ENCODE measurements at places on chromosomes 1 and 21.
A peak's percentile ranks its signal among the peaks of the same experiment; 100 is the strongest.

DNA sequence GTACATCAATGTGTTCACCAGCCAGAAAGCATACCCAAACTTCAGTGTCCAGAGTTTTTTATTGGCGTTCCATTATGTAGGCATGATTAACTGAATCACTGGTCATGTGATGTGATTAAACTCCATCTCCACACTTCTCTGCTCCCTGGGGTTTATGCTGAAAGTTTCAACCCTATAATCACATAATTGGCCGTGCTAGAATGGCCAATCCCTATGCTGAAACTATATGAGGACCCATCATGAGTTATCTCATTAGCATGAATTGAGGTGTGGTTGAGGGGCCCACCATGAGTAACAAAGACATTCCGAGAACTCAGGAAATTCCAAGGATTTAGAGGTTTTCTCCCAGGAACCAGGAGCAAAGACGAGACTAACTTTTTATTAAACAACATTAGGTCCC, 31.8 kb upstream of the FBXO28 start:
- no peak overlapping the region for H3K4me3 ChIP-seq
- no peaks in the 10 kb centered on the region for H3K36me3 ChIP-seq
- H3K27ac ChIP-seq: no peak overlapping the region
- no peak for DNase-seq
- H3K4me1 ChIP-seq: no peaks in the 10 kb centered on the region

DNA sequence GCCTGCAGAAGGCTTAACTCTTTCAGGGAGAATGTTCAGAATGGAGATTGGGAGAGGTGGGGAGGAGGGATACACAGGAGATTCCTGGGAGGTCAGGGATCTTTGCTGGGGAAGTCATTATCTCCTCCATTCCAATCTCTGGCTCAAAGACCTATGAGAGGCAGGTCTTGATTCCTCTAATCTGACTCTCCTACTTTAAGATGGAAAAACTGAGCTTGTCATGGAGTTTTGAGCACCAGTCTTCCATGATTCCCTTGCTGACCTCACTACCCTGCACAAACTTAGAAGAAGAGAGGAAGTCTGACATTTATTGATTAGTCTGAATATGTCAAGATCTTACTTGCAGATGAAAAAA, 41.5 kb upstream of the SYNC start:
- no peak overlapping the region for H3K4me3 ChIP-seq
- H3K36me3 ChIP-seq: no peaks in the 10 kb centered on the region
- no peaks in the 10 kb centered on the region for H3K4me1 ChIP-seq
- DNase-seq: no peak
- no peak overlapping the region for H3K27ac ChIP-seq

GRCh38 chr21:35849144-35849543, 211.2 kb downstream of the SETD4 start:
- peaks cover 3% of the 10 kb centered on the region for H3K27me3 ChIP-seq
- no peak overlapping the region for H3K4me3 ChIP-seq
- no peaks in the 10 kb centered on the region for H3K4me1 ChIP-seq

DNA sequence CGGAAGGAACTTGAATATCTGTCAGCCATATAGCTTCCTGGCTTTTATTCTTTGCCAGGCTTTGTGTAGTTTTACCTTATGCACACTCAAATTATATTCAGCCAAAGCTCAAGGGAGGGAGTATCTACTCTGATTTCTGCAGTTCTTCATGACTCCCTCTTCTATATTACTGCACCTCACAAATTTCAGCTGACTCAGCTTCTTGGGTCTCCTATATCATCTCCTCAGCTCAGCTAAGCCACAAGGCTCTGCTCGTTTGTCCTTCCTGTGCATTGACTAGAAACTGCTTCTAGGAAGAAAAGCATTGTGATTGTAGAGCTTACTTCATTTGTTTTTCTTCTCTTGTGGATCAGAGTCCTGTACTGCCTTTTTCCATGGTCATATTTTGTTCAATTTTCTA, 37.4 kb downstream of the BTBD8 start:
- no peaks in the 10 kb centered on the region for H3K27me3 ChIP-seq
- no peak for DNase-seq
- no peak overlapping the region for H3K4me3 ChIP-seq
- no peaks in the 10 kb centered on the region for H3K36me3 ChIP-seq

- no peak overlapping the region for H3K4me3 ChIP-seq
- H3K4me1 ChIP-seq: no peaks in the 10 kb centered on the region
- no peak for DNase-seq
- H3K36me3 ChIP-seq: no peaks in the 10 kb centered on the region
- H3K27ac ChIP-seq: no peak overlapping the region
These were observed 134.3 kb downstream of the ZP4 start for GRCh38 chr1:237756304-237756967.

GRCh38 chr1:221334062-221334461, 407.8 kb downstream of the DUSP10 start:
- peaks cover 2% of the 10 kb centered on the region for H3K4me1 ChIP-seq
- no peak for DNase-seq
- no peak overlapping the region for H3K27ac ChIP-seq
- H3K36me3 ChIP-seq: no peaks in the 10 kb centered on the region

- no peaks in the 10 kb centered on the region for H3K4me1 ChIP-seq
- no peak for DNase-seq
- no peak overlapping the region for H3K27ac ChIP-seq
- no peak overlapping the region for H3K4me3 ChIP-seq
- H3K36me3 ChIP-seq: no peaks in the 10 kb centered on the region
- H3K27me3 ChIP-seq: no peaks in the 10 kb centered on the region
These were observed 19.2 kb downstream of the PRXL2B start for GRCh38 chr1:2605509-2606395.

- DNase-seq: peak; percentile 27
- H3K36me3 ChIP-seq: peaks cover 2% of the 10 kb centered on the region
- peaks cover 12% of the 10 kb centered on the region for H3K4me1 ChIP-seq
- no peak overlapping the region for H3K27ac ChIP-seq
These were observed 18.2 kb downstream of the SLC6A9 start for GRCh38 chr1:44012941-44013609.

DNA sequence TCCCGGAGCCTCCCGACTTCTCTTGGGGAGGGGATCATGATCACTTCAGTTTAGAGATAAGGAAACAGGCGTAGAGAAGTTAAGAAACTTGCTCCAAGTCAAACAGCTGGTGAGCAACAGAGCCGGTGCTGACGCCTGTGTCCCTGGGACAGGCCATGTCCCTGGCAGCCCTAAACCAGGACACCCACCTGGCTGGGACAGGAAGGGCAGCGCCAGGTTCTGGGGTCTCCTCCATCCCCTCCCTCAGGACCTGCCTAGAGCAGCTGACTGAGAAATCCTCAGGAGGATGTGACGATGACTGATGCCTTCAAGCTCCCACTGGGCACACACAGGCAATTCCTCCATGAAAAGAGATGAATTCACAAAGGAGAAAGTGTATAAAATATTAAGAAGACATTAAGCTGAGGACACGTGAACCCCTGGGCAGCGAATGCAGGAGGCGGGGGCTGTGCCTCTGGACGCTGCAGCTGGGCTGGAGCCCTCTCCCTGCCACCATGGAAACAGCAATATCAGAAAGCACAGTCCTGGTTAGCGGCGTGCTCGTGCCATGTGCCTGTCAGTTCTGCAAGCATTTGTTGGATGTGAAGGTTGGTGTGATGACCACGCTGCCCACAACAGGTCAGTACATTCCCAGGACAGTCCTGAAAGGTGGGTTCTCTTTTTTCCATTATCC, 40.1 kb upstream of the C1orf174 start:
- no peak overlapping the region for H3K4me3 ChIP-seq
- H3K27me3 ChIP-seq: peaks cover 3% of the 10 kb centered on the region
- H3K4me1 ChIP-seq: no peaks in the 10 kb centered on the region

- H3K4me3 ChIP-seq: no peak overlapping the region
- peaks cover 1% of the 10 kb centered on the region for H3K27me3 ChIP-seq
- no peak for DNase-seq
- peaks cover 4% of the 10 kb centered on the region for H3K4me1 ChIP-seq
- H3K36me3 ChIP-seq: no peaks in the 10 kb centered on the region
These were observed 58.2 kb downstream of the ITSN1 start for GRCh38 chr21:33700491-33700890.

GRCh38 chr21:35625576-35625975, 434.8 kb downstream of the SETD4 start:
- H3K27me3 ChIP-seq: peaks cover 7% of the 10 kb centered on the region
- no peak overlapping the region for H3K4me3 ChIP-seq
- H3K36me3 ChIP-seq: no peaks in the 10 kb centered on the region
- H3K4me1 ChIP-seq: no peaks in the 10 kb centered on the region
- H3K27ac ChIP-seq: no peak overlapping the region

- H3K27ac ChIP-seq: no peak within 1 kb of the TSS
- H3K4me3 ChIP-seq: peak within 1 kb of the TSS; percentile 72
- DNase-seq: peak; percentile 16
- peaks cover 14% of the 10 kb centered on the region for H3K4me1 ChIP-seq
- H3K36me3 ChIP-seq: no peaks in the 10 kb centered on the region
- peaks cover 61% of the 10 kb centered on the region for H3K27me3 ChIP-seq
These were observed at the start of gene ARHGEF11 for GRCh38 chr1:157045250-157046218. Gene ARHGEF11 (minus strand): TSS chr1:157045742. CDS start chr1:157044330, 1,412 bp downstream.

DNA sequence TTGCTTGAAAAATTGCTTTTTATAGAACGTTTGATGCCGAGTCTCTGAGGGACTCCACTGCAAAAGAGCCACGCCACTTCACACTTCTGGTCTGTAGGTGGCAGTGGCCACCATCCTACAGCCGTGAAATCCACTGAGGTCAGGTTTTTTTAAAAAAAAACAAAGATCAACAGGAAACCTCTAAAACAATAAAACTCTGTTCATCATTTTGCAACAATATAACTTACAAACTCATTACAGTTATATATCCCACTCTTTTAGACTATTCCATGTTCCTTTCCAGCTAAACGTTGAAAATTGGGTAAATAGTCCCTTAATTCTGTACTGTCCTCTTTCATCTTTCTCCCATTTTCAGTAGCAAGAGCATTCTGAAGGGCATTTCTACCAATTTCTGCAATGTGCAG, 64.6 kb upstream of the FMN2 start:
- H3K4me3 ChIP-seq: no peak overlapping the region
- peak; percentile 44 for DNase-seq
- no peaks in the 10 kb centered on the region for H3K27me3 ChIP-seq
- no peaks in the 10 kb centered on the region for H3K36me3 ChIP-seq
- H3K4me1 ChIP-seq: no peaks in the 10 kb centered on the region

DNA sequence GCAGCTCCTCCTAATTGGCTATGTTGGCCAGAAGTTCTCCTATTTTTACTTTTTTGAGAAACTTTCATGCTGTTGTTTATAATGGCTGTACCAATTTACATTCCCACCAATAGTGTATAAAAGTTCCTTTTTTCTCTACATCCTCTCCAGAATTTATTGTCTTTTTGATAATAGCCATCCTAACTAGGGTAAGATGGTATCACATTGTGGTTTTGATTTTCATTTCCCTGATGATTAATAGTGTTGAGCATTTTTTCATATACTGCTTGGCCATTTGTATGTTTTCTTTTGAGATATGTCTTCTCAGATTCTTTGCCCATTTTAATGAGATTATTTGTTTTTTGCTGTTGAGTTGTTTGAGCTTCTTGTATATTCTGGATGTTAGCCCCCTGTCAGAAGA, 46.8 kb downstream of the NTMT2 start:
- no peak for DNase-seq
- H3K27me3 ChIP-seq: peaks cover 7% of the 10 kb centered on the region
- no peak overlapping the region for H3K27ac ChIP-seq
- H3K4me1 ChIP-seq: no peaks in the 10 kb centered on the region
- no peak overlapping the region for H3K4me3 ChIP-seq

- peaks cover 42% of the 10 kb centered on the region for H3K4me1 ChIP-seq
- H3K36me3 ChIP-seq: no peaks in the 10 kb centered on the region
- no peak for DNase-seq
- peaks cover 13% of the 10 kb centered on the region for H3K27me3 ChIP-seq
- peak overlapping the region; percentile 34 for H3K27ac ChIP-seq
- H3K4me3 ChIP-seq: peak overlapping the region; percentile 59
These were observed 2.5 kb downstream of the TGFBR3 start for GRCh38 chr1:91883470-91883869.

- no peak for DNase-seq
- H3K36me3 ChIP-seq: peaks cover 4% of the 10 kb centered on the region
- H3K27me3 ChIP-seq: no peaks in the 10 kb centered on the region
- H3K4me3 ChIP-seq: peak overlapping the region; percentile 79
These were observed 1.9 kb downstream of the TNFRSF18 start for GRCh38 chr1:1204425-1204920.

DNA sequence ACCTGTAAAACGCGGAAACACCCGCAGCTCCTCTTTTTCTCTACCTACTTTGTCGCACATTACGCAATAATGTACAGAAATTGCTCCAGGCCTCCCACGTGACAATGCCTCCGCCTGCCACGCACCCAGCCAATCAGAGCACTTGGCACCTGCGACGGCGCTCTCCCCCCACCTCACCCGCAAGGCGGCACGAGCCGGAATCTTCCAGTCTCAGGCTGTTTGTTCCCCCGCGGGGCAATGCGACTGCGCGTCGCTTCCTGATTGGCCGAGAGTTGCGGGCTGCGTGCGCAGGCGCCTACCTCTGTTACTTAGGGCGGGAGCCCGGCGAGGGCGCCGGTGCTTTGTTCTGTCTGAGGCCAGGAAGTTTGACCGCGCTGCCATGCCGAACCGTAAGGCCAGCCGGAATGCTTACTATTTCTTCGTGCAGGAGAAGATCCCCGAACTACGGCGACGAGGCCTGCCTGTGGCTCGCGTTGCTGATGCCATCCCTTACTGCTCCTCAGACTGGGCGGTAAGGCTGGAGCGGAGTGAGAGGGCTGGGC, at the start of gene MAEL:
TSS of gene MAEL (plus strand) at position 307 of the 542 bp plus-strand sequence. CDS start at position 380, 73 bp downstream.
- no peak within 1 kb of the TSS for H3K27ac ChIP-seq
- no peak within 1 kb of the TSS for H3K4me3 ChIP-seq
- H3K4me1 ChIP-seq: no peaks in the 10 kb centered on the region
- peaks cover 20% of the 10 kb centered on the region for H3K27me3 ChIP-seq

GRCh38 chr1:170970256-170970655, 34.9 kb downstream of the MROH9 start:
- no peak for DNase-seq
- H3K4me3 ChIP-seq: no peak overlapping the region
- H3K4me1 ChIP-seq: no peaks in the 10 kb centered on the region
- H3K27ac ChIP-seq: no peak overlapping the region
- H3K36me3 ChIP-seq: no peaks in the 10 kb centered on the region
- peaks cover 14% of the 10 kb centered on the region for H3K27me3 ChIP-seq

GRCh38 chr1:193278968-193279367, 92.6 kb upstream of the B3GALT2 start:
- H3K27me3 ChIP-seq: no peaks in the 10 kb centered on the region
- no peak overlapping the region for H3K27ac ChIP-seq
- peaks cover 11% of the 10 kb centered on the region for H3K36me3 ChIP-seq
- no peak for DNase-seq
- peaks cover 5% of the 10 kb centered on the region for H3K4me1 ChIP-seq
- H3K4me3 ChIP-seq: no peak overlapping the region

- H3K4me3 ChIP-seq: no peak overlapping the region
- H3K27me3 ChIP-seq: no peaks in the 10 kb centered on the region
- H3K36me3 ChIP-seq: no peaks in the 10 kb centered on the region
- no peak for DNase-seq
- no peak overlapping the region for H3K27ac ChIP-seq
These were observed 796.3 kb downstream of the LRRIQ3 start for GRCh38 chr1:73401666-73402065.

DNA sequence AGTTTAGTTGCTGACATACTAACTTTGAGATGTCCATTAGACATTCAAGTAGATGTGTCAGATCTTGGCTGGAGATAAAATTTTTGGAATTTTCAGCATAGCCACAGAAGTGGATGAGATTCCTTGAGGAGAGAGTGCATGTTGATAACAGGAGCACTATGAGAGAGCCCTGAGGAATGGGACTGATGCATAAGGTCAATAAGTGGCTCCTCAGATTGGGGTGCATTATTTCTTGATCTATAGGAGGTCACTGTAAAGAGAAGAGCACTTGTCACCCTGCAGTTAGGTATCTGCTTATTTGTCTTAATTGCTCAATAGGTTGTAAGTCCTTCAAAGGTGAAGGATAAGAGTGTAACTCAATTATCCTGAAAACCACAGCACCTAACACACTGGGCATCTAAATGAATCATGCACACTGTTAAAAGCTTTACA, 52.0 kb upstream of the TACSTD2 start:
- no peak overlapping the region for H3K27ac ChIP-seq
- peaks cover 2% of the 10 kb centered on the region for H3K4me1 ChIP-seq
- peaks cover 5% of the 10 kb centered on the region for H3K27me3 ChIP-seq
- no peak for DNase-seq
